Hippocampal formation (tissue), 2 donors: ENCODE measurements at places on chromosomes 4 and X.

- no peak for DNase-seq
Observed at GRCh38 chr4:99918656-99919055, 24.4 kb upstream of the LAMTOR3 start.

DNA sequence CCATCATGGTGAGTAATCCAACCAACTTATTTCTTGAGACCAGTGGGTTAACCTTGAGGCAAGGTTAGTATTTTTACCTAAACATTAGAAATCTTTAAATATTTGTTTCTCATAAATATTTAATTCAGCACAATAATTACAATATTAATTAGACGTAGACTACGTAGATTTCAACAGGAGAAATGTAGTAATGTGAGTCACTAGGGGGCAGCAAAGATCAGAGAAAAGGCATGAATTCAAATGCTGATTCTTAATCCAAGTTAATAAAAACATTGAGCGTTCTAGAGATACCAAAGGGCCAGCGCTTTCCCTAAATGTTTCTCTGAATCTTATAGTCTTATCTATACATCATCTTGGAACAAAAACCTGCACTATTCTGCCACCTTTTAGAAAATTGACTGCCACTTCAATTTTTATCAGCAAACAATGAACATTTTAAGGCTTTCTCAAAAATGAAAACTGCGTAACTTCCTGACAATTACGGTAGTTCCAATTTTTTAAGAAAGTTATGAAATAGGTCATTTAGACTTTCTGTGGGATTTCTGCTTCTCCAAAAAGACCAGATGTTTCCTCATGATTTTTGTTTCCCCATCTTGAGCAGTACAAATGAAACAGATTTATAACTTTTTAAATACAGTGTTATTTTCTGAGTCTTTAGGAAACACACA is 180.7 kb downstream of the GASK1B start:
- DNase-seq: peak; percentile 86

DNA sequence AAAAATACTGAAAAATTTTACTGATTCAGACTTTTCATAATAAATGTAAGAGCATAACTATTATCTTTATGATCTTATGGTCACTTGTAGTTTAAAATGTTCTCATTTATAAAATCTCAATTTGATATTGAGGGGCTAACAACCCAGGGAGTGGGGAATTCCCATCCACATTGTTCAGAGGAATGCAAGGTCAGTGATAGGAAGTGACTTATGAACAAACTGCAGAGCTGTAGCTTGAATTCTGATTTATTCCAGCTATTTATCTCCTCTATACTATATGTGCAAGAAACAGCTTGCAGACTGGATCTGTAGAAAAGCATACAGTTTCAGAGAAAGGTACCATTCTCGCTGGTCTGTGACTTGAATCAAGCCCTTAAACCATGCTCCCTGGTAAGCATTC is 61.6 kb downstream of the SEC24D start:
- no peak for DNase-seq

DNA sequence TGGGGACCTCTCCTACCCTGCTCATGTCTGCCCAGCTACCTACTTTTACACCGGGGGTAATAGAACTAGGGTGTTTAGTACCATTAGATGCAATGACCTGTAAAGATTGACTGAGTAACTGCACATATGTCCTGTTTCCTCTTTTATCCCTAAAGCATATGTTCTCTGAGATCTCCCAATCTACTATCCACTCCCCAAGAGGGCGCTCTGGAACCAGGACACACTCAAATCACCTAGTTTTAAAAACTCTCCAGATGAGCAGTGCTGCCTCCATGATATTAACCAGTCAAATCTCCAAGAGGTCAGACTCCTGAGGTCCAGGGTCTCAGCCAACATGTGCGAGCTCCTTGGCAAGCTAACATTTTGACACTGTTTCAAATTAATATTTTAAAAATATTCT is 87.0 kb upstream of the TSPAN5 start:
- no peak for DNase-seq

DNA sequence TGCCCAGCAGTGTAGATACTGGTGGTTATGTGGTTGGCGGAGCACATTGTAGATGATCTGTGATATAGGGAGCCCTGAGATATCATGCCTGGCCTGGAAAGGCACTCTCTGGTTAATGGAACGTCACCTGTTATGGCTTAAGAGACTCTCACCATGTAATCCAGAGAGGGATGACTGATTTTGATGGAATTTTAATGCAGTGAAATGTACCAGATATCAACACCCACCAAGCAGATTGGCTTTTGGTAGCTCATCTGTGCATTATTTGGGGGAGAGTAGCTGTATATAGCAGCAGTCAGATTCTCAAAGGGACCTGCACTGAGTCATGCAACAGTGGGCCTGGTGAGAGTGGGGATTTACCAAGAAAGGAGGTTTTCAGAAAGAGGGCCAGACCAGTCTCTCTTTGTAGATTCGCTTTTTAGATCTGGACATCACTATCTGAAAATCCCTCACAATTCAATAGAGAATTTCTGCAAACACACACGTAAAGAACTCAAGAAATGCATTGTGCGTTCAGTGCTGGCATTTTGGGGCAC is 17.3 kb downstream of the TSC22D3 start:
- DNase-seq: no peak

- no peak for DNase-seq
Observed at GRCh38 chr4:139763205-139763604, 97.6 kb downstream of the MGST2 start.

DNA sequence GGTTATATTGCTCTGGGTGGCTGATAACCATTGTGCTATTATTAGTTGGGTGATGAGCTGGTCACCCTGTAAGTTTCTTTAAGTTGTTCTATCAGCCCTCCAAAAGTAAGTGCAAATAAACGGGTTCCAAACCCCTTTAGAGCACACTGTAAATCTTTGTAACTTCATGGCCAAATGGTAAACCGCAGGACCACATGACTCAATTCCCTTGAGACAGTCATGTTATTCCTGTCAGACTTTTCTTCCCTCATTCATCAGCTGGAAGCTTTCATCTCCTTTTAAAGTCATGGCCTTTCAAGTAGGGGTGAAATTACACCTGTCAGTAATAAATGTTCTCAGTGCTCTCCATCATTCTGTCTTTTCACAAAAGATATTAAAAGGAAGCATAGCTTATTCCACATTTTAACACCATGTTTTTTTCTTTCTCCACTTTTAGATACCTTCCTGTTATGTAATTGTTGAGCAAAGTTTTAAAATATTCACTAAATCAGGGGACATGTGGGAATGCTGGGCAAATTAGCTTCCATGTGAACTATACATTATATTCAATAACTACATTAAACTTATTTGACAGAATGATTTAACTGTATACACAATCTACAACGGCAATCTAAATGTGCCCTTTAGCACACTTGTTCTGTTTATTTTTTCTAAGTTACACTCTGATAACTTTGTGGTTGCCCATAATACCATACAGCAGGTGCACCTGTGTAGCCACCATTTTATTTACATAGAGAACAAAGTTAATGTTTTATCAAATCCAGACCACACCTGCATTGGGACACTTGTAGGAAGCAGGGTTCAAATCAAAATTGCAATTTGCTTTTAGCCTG is 275.5 kb downstream of the CFAP299 start:
- DNase-seq: no peak

DNA sequence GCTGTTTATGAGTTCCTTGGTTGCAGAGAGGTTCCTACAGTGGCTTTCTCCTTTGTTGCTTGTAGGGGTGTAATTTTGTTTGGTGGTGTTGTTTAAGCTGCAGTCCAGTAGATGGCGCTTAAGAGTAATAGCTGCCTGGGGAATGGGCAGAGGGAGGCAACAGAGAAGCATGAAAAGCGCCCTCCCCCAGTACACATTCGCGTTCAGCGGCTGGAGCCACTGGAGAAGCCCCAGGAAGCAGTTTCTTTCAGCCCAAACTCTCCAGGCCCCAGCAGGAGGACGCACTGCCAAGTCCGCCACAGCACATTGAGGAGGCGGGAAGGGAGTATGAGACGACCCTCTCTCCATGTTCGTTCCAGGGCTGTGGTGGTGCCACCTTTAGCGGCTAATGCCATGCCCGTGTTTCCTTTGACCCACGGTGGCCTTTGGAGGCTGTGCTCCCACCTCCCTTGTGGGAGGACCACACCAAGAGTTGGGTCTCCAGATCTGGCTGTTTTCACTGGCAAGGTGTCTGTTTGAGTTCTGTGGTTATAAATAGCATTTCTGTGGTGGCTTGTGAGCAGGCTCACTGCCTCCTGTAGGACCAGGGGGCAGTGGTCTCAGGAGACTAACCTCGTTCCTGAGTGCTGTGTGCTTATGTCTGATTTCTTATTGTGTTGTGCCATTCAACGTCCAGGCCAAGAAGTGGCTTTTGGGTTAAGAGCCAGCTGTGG is 252.3 kb downstream of the ARHGAP10 start:
- peak; percentile 19 for DNase-seq

GRCh38 chr4:142900622-142901021 is 54.5 kb upstream of the INPP4B start:
- no peak for DNase-seq

- DNase-seq: no peak
Observed at GRCh38 chr4:144313370-144313769, 172.9 kb upstream of the GYPA start.

- no peak for DNase-seq
Observed at GRCh38 chrX:136627409-136627808, 20.5 kb upstream of the CD40LG start.

DNA sequence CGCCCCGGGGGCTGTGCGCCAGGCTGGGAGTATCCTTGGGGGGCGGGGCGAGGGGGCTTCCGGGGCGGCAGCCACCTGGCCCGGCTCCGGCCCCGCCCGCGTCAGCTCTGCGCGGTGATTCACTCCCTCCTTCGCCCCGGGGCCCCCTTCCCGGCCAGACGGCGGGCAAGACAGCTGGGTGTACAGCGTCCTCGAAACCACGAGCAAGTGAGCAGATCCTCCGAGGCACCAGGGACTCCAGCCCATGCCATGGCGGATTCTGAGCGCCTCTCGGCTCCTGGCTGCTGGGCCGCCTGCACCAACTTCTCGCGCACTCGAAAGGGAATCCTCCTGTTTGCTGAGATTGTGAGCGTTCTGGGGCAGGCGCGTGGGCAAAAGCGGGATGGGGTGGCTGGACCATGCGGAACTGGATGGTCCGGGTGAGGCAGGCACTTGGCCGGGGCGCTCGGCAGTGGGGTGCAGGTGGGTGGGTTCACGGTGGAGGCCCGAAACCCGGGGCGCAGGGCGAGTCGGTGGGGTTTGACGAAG is at the start of gene PLP2:
Gene PLP2 (plus strand): TSS at position 147 of the 528 bp plus-strand sequence. CDS start 103 bp downstream, at position 250.
- no peak for DNase-seq

- DNase-seq: no peak
Observed at GRCh38 chrX:10243106-10243505, 86.3 kb downstream of the CLCN4 start.

- DNase-seq: no peak
Observed at GRCh38 chr4:102031406-102031805, 240.9 kb downstream of the BANK1 start.

- DNase-seq: no peak
Observed at GRCh38 chrX:132406106-132406505, 82.7 kb downstream of the MBNL3 start.
